Stimulated activated CD8-positive, alpha-beta memory T cell treated with anti-CD3 and anti-CD28 coated beads, Interleukin-7, amount 100 ng/mL, for 4 hours (primary cell): ENCODE measurements at places on chromosomes 2 and 18.

- peak; percentile 38 for DNase-seq
Observed at GRCh38 chr18:48868468-48869466, 82.0 kb downstream of the SMAD7 start.

- no peak for DNase-seq
Observed at GRCh38 chr2:69989441-69990105, 28.1 kb upstream of the ASPRV1 start.

- DNase-seq = no peak
Observed at GRCh38 chr2:49827366-49827765, 673.1 kb upstream of the FSHR start.

DNA sequence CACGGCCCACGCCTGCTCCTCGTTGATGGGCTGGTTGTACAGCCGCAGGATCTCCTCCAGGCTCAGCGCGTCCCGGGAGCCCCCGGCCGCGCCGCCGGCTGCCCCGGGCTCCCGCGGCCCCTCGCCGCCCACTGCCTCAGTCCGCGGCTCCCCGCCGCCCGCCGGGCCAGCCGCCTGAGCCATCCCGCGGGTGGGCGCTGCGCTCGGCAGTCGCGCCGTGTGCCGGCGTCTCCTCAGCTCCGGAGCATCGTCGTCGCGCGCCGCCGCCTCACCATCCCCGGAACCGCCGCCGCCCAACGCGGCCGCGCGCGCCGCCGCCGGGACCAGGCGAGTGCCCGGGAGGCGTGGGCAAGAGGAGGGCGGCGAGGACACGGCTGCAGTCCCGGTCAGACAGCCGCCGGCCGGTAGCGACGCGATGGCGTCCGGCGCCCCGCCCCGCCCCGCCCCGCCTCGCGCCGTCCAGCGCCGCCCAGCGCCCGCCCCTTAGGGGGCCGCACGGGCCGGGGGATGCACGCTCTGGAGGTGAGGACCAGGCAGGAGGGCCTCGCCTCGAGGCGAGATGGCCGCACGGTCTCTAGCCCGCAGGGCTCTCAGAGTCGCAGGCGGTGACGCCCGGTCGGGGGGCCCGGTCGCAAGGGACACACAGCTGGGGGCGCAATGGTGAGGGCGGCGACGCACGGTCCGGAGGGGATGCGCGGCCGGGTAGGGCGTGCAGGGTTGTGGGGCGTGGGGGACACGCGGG lies at the start of gene SPIRE1:
SPIRE1 (minus strand) TSS at position 424 of the 742 bp plus-strand sequence; CDS start at position 183, 241 bp downstream.
- no peak for DNase-seq

- no peak for DNase-seq
Observed at GRCh38 chr18:34339155-34339554, 114.4 kb upstream of the NOL4 start.

DNA sequence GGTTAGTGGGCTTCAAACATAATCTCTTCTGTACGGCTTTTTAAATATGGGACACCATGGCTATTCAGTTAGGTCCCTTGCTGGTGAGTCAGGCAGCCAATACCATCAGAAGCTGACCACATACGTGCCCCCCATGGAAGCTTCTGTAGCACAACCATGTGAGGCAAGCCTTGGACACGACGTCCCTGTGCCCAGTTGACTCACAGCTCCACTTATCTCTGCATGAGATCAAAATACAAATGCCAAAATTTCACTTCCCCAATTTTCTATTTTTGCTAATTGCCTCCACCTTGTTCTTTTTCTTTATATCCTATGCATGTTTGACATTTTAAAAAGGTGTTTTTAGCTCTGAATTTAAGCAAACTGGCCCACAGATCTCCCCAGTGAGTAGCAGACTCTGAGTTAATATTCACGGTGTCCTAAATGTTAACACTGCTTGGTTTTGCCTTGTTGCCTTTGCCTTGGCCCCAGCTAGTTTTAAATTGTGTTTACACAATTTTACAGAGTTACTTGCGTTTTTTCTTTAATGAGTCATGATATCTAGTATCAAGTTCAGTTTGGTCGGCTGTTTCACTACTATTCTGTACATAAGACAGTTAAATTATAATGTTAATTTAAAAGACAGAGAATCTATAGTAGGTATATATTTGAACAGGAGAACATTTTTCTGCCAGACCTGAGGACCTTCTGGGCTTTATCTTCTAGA lies 77.5 kb downstream of the CDCA7 start:
- DNase-seq = no peak

GRCh38 chr2:104825124-104825865 lies 28.6 kb upstream of the POU3F3 start:
- no peak for DNase-seq

DNA sequence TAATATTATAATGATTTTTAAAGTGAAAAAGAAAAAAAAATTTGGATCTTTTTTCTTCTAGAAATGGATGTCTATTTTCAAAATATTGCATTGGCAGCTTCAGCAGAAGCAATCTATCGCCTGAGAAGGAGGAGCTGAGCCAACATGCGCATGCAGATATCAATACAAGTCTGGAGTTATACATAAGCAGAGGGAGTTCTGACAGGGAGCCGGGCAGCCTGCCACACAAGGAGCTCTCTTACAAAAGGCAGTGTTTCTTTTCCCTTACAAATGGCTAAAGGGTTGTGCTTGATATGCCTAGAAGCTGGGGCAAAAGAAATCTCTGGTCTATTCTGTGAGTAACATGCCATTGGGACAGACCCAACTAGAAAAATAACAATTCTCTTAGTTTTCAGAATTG lies 291.9 kb upstream of the TRIB2 start:
- no peak for DNase-seq

GRCh38 chr2:186496401-186496800 lies 10.3 kb downstream of the ZC3H15 start:
- DNase-seq = no peak

- no peak for DNase-seq
Observed at GRCh38 chr2:206442474-206442832, 879 bp upstream of the ADAM23 start.

- no peak for DNase-seq
Observed at GRCh38 chr2:137770166-137770565, 194.1 kb upstream of the HNMT start.

- no peak for DNase-seq
Observed at GRCh38 chr2:121136323-121136722, 148.7 kb downstream of the TFCP2L1 start.

DNA sequence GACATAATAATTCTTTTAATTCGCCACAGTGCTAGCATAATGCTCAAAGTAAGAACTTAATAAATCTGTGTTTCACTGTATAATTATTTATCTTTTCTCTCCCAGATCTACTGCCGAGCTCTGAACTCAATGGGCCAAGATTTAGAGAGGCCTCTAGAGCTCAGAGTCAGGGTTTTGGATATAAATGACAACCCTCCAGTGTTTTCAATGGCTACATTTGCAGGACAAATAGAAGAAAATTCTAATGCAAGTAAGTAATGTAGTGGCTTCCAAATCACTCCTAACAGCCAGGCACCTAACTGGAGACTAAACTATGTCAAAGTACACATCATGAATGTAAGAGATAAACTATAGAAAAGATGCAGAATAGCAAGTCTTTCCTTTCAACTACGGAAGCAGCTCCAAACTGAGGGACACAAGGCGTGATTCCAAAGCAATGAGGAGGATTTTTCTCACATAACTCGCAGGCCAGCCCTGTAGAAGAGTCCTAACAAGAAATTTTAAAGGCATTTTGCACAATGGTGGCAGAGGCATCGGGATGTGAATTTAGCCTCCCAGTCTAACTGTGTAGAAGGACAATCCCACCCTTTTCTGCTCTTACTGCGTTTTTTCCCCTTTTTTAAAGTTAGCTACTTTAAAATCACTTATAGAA lies 12.0 kb downstream of the DSG1 start:
- no peak for DNase-seq

DNA sequence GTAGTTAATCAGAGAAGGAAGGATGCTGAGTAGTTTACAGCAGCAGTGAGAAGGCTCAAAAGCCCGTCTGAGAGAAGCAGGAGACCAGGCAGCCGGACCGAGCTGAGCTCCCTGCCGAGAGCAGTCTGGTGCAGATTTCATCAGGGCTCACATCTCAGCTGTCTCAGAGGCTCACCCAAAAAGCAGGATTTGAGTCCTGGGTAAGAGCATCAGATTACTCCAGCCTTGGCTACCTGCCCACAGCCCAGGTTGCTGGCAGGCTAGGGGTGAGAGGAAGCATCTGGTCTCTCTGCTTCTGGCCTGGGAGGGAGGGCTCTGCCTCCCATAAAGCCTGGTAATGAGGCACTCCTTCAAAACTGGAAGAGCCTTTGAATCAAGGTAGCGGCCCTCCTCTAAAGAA lies 140.5 kb downstream of the ST6GAL2 start:
- no peak for DNase-seq

DNA sequence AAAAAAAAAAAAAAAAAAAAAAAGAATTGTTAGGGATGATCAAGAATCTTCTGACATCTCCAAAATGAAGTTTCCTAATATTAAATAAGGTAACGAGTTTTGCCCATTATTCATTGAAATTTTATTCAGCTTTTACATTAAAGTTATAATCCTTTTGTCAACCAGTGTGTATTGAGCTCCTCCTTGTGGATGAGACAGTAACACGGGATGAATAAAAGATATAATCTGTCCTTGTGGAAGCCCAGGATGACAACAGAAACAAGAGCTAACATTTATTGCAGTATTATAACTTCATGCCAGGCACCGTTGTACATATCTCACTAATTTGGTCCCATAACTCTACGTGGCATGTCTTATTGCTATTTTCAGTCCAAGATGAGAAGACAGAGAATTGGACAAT lies 33.4 kb upstream of the SERPINB7 start:
- no peak for DNase-seq

GRCh38 chr2:188978291-188979081 lies 4.3 kb downstream of the COL3A1 start:
- DNase-seq = no peak

GRCh38 chr2:53777134-53777533 lies 9.5 kb downstream of the CHAC2 start:
- DNase-seq = no peak

- DNase-seq = no peak
Observed at GRCh38 chr2:226575928-226576327, 223.7 kb downstream of the IRS1 start.

DNA sequence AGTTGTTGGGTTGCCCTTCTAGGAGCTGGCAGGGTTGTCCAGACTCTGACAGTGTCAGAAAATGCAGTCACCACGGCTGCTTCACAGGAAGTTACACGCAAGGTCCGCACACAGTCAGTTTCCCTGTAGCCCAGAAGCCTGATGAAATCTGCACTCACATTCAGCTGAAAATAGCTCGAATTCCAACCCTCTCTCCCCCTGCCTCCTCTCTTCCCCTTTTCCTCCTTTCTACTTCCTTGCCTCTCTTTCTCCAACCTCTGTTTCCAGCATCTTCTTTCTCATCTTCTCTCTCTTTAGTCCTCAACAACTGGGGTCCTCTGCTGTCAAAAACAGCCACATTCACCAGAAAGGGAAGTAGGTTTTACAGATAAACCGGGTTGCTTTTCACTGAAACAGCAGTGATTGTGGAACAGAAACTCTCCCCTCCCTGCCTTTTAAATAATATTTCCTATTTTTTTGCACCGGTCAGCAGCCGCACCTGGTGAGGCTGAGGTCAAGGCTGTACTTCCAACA lies 69.3 kb downstream of the BCL11A start:
- no peak for DNase-seq

DNA sequence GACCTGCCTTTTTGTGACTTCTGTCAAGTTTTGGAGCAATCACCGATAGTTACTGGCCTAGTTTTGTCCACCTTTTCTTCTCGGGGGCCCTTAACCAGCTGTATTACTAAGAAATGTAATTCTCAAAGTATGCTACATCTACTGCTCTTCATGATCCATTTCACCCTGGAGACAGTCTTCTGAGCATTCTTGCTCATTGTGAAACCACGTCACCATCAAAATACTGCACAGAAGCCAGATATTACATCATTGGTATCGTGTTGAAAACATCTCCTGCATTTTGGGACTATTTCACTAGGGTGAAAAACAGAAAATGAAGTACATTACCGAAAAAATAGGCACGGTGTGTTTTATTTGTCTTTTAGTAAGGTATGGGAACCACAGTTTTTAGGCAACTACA lies 11.7 kb downstream of the LYPD6B start:
- DNase-seq = no peak

DNA sequence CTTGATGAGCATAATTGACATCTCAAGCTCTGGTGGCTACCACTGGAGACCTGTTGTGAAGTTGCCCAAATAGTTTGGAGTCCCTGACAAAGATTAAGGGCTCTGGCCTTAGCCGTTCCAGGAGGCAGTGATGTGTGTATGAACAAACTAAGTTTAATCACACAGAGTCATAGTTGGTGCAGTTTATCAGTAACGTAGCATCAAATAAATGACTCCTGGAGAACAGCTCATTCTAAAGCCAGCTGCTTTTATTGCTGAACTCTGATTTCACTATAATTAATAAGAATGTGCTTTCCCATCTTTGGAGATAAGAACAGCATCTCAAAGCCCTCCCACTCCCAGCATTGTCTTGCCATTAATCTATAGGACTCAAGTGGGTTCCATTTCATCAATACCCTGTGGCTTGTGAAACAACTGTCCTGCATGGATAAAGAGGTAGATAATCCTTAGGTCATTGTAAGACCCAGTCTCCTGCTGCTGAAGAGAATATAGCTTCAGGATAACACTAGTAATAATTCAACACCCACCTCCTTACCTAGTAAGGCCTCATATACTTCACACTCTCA lies 211.4 kb upstream of the THUMPD2 start:
- no peak for DNase-seq

DNA sequence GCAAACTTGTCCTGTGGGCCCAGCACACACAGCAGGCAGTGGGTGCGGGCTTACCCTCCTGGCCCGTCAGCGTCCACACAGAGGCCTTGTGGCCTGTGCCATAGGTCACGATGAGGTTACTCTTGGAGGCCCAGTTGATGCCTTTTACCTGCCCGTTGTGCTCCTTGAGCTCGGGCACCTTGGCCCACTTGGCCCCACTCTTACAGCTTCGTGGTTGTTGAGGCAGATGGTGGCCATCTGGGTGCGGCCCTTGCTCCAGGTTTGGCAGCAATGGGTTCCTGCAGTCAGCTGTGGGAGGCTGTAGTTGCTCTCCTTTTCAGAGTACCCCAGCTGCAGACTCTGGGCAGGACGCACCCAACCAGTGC lies 45.5 kb upstream of the PTH2R start:
- no peak for DNase-seq
